ENCODE measurements at places on chromosomes 5 and 9.

DNA sequence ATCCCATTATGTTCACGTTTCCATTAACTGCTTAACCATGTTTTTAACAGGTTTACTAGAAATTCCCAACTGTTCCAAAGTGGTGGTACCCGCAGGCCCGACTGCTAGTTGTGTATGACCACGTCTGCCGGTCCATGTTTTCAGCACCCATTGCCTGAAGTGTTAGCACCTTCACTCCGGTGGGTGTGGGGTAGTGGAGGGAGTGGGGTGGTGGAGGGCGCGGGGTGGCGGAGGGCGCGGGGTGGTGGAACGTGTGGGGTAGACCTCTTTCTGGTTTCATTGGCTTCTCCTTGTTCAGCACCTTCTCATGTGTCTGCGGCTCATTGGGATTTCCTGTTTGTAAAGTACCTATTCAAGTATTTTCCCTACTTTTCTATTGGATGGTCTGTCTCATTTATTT is 37.7 kb downstream of the TPPP start:
- DNase-seq = no peak

- no peak for DNase-seq
These were observed 144.2 kb downstream of the PAX5 start for GRCh38 chr9:36889844-36890243.

DNA sequence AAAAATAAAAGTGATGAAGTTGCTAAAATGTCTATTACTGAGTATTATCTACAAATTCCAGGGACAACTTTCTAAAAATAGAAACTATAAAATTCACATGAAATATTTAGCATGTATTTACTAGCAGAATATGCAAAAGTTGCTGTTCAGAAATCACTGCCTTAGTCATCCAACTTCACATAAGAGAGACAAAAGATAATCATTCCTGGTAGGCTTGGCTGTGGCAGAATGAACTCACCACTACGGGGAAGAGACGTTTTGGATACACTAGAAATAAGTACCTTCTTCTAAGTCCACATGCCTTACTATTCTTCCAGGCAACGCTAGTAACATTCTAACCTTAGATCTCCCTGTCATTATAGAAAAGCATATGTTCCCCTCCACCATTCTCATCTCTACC is 272.2 kb downstream of the BNC2 start:
- no peak for DNase-seq

DNA sequence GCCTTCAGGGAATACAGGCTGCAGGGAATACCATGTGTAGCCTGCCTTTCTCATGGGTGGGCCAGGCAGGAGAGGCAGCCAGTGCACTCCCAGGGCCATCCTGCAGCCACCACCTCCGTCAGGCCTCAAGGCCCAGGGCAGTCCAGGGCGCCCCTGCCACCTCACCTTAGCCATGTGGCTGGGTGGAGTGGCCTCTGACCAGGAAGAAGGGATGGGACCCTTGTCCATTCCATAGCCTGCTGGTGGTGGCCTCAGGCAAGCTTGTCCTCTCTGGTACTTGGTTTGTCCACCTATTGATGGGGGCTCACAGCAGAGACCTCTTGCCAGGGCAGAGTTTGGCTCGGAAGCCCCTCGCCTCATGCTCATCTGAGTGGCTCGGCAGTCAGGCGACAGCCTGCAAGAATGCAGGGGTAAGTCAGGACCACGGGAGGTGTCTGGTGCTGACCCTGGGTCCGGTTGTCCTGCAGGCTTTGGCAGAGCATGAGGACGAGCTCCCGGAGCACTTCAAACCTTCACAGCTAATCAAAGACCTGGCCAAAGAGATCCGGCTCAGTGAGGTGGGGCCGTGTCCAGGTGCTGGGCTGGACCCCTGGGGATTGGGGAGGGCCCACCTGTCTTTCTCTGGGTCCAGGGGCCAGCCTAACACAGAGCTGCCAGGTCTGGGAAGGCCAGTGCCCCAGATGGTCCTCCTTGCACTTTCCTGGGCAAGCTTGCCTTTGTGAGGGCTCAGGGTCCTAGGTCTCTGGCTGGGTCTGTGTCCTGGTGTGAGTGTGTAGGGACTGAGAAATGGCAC is 82.9 kb downstream of the PHF2 start:
- no peak for DNase-seq

- no peak for DNase-seq
These were observed 11.8 kb downstream of the DEPDC1B start for GRCh38 chr5:60687927-60688720.

GRCh38 chr9:89422151-89422975 is 75.5 kb downstream of the SEMA4D start:
- DNase-seq = no peak

DNA sequence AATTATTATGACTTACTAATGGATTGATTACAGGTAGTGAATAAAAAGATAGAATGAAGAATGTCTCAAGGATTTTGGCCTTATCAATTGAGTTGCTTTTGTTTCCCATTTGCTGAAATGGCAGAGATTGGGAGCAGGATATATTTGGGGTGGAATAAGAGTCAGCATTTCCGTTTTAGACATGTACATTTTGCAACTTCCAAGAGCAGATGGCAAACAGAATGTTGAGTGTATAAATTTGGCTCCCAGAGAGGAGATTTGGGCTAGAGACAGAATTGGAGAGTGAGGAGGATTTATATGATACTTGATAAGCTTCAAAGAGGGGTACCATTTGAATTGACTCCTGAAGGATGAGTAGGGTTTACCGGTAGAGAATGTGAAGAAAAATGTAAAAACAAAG is 437.9 kb upstream of the PAPPA start:
- no peak for DNase-seq

DNA sequence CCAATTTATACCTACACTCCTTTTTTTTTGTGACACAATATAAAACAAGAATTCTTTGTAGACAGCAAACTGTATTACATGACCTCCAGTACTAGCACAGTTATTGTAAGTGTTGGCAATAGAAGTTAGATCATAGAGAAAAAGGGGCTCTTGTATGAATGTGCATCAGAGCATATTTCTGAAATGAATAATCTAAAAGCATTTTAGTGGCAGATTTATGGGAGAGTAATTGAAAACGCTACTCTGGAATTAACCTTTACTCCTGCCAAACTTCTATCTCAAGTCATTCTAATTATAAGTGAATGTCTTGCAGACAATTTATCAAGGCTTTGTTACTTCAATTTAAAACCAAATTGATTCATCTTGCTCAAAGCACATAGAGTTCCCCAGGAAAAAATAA is 968.1 kb downstream of the TAF11L14 start:
- DNase-seq = no peak

- no peak for DNase-seq
These were observed 533.4 kb upstream of the GRIA1 start for GRCh38 chr5:152956943-152957613.

DNA sequence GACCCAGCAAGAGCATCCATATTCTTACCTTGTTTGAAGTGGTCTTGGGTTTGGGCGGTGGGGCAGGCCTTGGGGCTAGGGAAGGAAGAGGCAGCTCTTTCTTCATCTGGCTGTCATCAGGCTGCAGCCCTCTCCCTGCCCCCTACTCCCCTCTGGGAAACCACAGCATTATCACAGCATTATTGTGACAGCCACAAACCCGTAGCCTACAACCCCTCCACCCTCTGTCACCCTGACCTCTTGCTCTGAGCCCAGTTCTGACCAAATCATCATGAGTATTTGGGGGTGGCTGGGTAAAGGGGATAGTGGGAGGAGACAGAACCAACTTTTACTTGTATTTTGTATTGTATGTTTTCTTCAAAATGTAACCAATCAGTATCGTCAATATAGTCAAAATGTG is 94.3 kb upstream of the ARRDC3 start:
- no peak for DNase-seq

GRCh38 chr9:113796646-113797426 is 79.3 kb upstream of the ZNF618 start:
- DNase-seq = no peak

GRCh38 chr9:118532592-118532991 is 828.4 kb downstream of the TLR4 start:
- DNase-seq = no peak

GRCh38 chr5:1437226-1437829 is 7.9 kb downstream of the SLC6A3 start:
- no peak for DNase-seq

- DNase-seq = no peak
These were observed 145.4 kb downstream of the KCTD16 start for GRCh38 chr5:144315994-144316634.

- no peak for DNase-seq
These were observed 106.4 kb upstream of the ELL2 start for GRCh38 chr5:96067894-96068614.

DNA sequence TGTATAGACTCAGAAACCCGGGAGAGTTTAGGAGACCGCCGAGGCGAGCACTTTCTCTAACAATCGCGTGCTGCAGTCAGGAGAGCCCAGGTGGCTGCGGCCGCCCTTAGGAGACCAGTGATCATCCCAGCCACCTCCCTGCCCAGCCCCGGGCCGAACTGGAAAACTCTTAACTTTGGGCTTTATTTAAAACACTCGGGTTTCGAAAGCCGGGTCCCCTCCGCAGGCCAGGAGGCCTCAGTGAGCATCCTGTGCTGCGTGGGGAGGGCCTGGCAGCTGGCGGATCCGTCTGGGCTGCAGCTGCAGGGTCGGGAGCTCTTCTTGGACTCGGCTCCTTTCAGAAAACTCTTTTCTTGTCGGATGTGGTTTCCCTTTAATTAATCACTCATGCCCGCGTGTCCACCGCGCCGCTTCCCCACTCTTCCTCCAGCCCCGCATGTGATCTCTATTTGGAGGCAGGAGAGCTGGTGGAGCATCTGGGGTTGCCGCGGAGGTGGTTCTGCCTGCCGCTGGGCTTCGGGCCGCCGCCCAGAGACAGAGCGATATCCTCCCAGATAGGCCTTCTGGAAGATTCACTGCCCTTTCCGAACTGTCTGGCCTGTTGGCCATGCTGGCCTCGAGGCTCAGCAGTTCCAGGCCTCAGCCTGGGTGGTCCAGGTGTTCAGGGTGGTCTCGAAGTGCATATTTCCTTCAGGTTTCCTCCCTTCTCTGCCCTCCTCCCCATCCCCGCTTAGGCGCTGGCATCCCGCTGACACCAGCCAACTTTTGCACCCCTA is 59.5 kb downstream of the TMEM174 start:
- no peak for DNase-seq

- DNase-seq = no peak
These were observed 154.4 kb downstream of the AUH start for GRCh38 chr9:91207397-91207728.

GRCh38 chr5:151784141-151784540 is 12.4 kb downstream of the G3BP1 start:
- DNase-seq = no peak

GRCh38 chr9:115357821-115358220 is 239.9 kb upstream of the TNC start:
- DNase-seq = no peak

GRCh38 chr9:70290626-70291025 is 31.8 kb downstream of the SMC5 start:
- DNase-seq = no peak

DNA sequence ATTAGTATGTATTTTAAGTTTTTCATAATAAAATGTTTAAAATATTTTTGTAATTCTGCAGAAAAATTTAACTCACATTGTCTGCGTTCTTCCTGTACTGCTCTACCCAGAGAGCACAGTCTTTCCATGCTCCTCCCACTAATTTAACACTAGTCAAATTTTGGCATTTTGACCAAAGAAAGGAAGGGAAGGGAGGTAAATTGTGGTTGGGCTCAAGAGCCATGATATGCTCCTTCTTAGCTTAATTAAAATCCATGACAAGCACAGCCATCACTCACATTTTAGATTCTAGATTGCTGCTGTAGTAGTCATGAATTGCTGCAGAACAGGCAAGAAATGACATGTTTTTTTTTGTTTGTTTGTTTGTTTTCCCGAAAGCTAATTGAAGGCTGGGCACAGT is 98.4 kb downstream of the NLN start:
- no peak for DNase-seq

GRCh38 chr9:87850391-87850790 is 32.3 kb upstream of the SPATA31E1 start:
- DNase-seq = no peak

DNA sequence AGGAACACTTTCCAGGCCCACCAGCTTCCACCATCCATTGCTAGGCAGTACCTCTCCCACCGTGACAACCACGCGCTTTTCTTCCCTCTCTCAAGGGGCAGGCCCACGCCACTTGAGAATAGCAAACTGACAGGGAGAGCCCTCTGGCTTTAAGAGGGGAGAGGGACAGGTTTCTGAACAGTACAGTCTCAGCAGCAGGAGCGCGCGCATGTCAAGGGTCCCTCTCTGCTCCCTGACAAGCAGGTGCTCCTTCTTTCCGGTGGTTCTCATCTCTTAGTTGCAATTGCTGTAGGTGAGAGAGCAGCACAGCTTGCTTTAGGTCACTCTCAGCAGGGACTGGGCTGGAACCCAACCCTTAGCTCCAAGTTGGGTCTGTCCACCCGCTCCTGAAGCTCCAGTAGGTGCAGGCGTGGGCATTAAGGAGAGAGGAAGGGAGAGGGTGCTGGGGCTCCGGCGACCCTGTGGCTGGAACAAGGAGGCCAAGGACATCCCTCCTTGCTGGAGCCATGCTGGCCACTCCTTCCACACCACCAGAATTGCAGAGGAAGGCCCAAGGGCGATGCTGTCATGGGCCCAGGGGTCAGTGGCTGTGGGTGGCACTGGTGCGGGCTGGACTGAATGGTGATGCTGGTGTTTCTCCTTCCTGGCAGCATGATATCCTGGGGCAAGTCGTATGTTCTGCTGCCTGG is 9.0 kb upstream of the PHF2 start:
- DNase-seq = no peak

- no peak for DNase-seq
These were observed 20.0 kb upstream of the PDCL start for GRCh38 chr9:122848256-122848943.

DNA sequence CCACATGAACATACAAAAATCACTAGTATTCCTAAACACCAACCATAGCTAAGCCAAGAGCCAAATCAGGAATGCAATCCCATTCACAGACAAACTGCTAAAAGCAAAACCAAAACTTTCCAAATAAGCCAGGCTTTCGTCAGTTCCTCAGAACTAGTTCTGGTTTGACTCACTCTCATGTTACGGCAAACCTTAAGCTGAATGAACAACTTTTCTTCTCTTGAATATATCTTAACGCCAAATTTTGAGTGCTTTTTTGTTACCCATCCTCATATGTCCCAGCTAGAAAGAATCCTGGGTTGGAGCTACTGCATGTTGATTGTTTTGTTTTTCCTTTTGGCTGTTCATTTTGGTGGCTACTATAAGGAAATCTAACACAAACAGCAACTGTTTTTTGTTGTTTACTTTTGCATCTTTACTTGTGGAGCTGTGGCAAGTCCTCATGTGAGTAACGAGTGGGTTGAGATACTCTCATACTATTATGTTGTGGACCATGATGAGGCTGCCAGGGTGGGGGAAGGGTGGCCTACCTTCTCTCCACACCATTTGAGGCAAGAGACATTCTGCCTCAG is at the start of gene PDCD1LG2:
Gene PDCD1LG2, plus strand, starts transcription at position 172 of the 572 bp plus-strand sequence. CDS start 12,016 bp downstream, outside the sequence.
- no peak for DNase-seq

- DNase-seq = no peak
These were observed 37.7 kb upstream of the NSMF start for GRCh38 chr9:137496601-137497375.
